ENCODE measurements at places on chromosomes 5 and 9. TPM values are rescaled to one million over a fixed set of nuclear protein-coding genes. Genes with fewer than 3 reads are reported as not detected.

GRCh38 chr5:98157368-98157767 lies 616.1 kb upstream of the RGMB start:
- H3K4me3 ChIP-seq: no peak overlapping the region
- DNase-seq: no peak
- H3K36me3 ChIP-seq: no peaks in the 10 kb centered on the region
- H3K27ac ChIP-seq: no peak overlapping the region
- no peaks in the 10 kb centered on the region for H3K27me3 ChIP-seq

- no peak overlapping the region for H3K4me3 ChIP-seq
- no peaks in the 10 kb centered on the region for H3K36me3 ChIP-seq
- no peak for DNase-seq
- no peak overlapping the region for H3K27ac ChIP-seq
- H3K4me1 ChIP-seq: no peaks in the 10 kb centered on the region
Measured at GRCh38 chr5:84696651-84697050, 312.0 kb upstream of the EDIL3 start.

- no peaks in the 10 kb centered on the region for H3K27me3 ChIP-seq
- H3K36me3 ChIP-seq: no peaks in the 10 kb centered on the region
- DNase-seq: no peak
- no peak overlapping the region for H3K4me3 ChIP-seq
Measured at GRCh38 chr9:73615557-73615956, 463.9 kb downstream of the ANXA1 start.

GRCh38 chr5:18534119-18534518 lies 899.9 kb downstream of the TAF11L14 start:
- no peaks in the 10 kb centered on the region for H3K27me3 ChIP-seq
- no peak overlapping the region for H3K4me3 ChIP-seq
- H3K36me3 ChIP-seq: no peaks in the 10 kb centered on the region
- no peak for DNase-seq

DNA sequence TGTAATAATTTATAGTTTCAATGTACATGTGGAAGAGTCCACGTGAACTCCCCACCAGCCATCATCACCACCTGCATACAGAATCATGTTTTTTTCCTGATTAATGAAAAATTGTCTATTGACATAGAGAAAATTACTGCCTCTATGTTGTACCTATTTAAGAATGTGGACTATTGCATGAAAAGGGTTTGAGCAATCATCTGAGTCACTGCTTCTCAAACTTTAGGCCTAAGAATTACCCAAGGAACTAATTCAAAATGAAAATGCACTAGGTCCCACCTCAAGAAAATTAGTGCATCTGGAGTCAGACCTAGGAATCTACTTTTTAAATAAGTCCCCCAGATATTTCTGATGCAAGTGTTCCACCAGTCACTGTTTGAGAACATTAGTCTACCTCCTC lies 709.3 kb downstream of the MAT2B start:
- no peaks in the 10 kb centered on the region for H3K27me3 ChIP-seq
- no peak overlapping the region for H3K4me3 ChIP-seq
- H3K4me1 ChIP-seq: no peaks in the 10 kb centered on the region
- H3K27ac ChIP-seq: no peak overlapping the region
- H3K36me3 ChIP-seq: no peaks in the 10 kb centered on the region
- DNase-seq: no peak

Gene ORM2
- not detected for total RNA-seq

Gene PTGDS
- 1.7 TPM for total RNA-seq

Gene ZDHHC21
- 46.2 TPM for total RNA-seq
